ENCODE measurements at places on chromosomes 11 and 22.

GRCh38 chr11:1921574-1922141, 2.2 kb downstream of the TNNT3 start:
- DNase-seq, result peak; percentile 20

DNA sequence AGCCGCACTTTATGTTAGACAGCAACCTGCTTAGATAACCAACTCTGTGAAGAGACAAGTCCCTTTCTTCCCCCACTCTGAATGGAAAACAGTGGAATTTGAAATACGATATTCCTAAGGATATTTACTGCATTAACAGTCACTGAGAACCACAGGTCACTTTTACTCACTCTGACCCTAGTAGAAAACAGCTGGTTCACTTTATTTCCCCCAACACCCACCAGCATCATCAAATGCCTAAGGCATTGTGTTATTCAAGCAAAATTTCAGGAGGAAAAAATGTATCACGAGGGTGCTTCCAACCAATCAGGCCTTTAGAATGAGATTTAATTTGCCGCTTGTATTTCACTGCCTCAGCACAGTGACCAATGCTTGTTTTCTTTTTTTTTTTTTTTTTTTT, 1134.1 kb upstream of the CCDC90B start:
- DNase-seq, result no peak

- no peak for DNase-seq
Observed at GRCh38 chr22:50276143-50276542, 6.0 kb upstream of the MAPK11 start.

- no peak for DNase-seq
Observed at GRCh38 chr11:76152086-76152681, 54.1 kb downstream of the WNT11 start.

DNA sequence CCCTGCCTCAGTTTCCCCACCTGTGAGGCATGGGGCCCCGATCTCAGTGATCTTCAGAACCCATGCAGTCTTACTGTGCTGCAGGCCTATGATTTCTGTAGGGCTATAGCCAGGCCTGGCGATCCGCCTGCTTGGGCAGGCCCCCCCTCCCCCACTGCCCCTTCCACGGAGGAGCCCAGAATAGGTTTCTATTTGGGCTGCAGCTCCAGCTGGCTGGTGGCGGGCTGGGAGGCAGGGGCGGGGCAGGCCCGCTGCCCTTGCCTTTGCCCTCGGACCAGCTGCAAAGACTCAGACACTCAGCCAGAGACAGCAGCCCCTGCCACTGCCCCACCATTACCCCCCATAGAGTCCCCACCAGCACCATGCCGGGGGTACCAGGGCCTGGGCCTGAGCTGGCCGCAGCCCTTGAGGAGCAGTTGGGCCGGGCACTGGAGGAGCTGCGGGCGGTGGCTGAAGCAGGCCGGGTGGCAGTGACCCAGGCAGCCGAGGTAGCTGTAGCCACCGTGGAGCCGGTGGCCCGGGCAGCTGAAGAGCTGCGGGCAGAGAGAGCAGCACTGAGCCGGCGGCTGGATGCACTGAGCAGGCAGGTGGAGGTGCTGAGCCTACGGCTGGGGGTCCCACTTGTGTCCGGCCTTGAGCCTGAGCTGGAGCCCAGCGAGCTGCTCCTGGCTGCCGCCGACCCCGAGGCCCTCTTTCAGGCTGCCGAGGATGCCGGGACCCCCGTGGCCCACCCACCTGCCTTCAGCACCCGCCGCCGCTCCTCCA, 12.2 kb downstream of the SMTN start:
- no peak for DNase-seq

DNA sequence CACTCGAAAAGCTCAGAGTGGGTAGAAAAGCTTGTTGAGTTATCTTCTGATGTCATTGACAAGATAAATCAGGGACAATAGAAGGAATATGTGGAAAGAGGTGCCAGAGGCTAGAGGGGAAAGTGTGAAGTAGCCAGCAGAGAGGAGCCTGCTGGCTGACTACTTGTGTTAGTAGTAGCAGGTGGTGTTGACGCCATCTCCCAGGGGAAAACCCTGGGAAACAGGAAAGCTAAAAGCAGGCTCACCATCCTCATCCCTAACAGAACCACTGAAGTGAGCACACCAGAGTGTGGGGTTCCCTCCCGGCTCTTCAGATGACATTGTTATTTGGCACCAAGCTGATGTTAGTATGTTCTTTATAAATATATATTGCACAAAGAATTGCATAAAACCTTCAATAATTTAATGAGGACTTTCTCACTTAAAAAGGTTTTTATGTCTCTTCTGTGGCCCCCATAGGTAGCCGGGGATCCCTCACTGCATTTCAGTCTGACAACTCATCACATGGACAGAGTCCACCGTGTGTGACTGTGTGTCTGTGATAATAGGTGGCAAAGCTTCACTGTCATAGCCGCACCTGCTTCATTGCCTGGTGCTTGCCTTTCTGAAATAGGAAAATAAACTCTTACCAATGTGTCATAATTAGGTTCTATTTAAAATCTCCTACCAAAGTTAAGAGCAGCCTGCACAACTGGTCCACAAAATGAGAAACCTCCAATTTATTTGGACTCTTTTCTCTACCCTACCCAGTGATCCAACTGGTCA, 63.2 kb upstream of the TOP3B start:
- DNase-seq, result no peak

Measured in fibroblast of skin of left quadriceps (primary cell).